ENCODE measurements at places on chromosomes 16 and 17. TPM values are rescaled to one million over a fixed set of nuclear protein-coding genes. Genes with fewer than 3 reads are reported as not detected.

The CDH1 gene
- total RNA-seq, result 1.4 TPM

The MYH3 gene
- total RNA-seq, result 0.43 TPM

DNA sequence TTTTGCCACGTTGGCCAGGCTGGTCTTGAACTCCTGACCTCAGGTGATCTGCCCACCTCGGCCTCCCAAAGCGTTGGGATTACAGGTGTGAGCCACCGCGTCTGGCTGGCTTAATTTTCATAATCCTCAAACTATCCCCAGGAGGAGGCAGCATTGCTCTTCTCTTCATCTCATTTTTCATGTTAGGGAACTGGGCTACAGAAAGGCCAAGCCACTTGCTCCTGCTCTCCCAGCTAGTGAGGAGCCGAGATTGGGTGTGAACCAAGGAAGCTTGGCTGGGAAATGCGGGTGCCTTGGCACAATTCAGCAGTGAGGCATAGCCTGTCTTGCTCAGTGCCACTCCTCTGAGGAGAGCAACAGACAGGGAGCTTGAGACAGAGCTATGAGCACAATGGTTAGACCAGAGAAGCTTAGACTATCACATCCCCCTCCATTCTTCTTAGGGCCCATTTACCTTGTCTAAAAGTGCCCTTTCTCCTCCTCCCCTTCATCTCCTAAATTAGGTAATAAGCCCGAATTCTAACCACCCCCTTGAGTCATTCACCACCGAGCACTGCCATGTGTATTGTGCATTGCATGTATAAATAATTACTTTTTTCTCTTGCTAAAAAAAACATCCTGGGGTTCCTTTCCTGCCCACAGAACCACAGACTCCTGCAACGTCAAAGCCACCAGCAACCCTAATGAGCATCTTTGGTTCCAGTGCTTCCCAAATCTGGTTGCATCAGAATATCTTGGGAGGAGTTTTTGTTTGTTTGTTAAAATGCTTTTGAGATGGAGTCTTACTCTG lies 20.0 kb upstream of the KIF19 start:
- H3K4me1 ChIP-seq, result peaks cover 5% of the 10 kb centered on the region
- no peaks in the 10 kb centered on the region for H3K27me3 ChIP-seq
- no peak for DNase-seq
- H3K27ac ChIP-seq, result no peak overlapping the region

- no peak overlapping the region for H3K4me3 ChIP-seq
- no peak overlapping the region for H3K27ac ChIP-seq
Observed at GRCh38 chr17:63573634-63574033, 23.4 kb downstream of the DCAF7 start.

The PDPR gene
- 26.4 TPM for total RNA-seq

DNA sequence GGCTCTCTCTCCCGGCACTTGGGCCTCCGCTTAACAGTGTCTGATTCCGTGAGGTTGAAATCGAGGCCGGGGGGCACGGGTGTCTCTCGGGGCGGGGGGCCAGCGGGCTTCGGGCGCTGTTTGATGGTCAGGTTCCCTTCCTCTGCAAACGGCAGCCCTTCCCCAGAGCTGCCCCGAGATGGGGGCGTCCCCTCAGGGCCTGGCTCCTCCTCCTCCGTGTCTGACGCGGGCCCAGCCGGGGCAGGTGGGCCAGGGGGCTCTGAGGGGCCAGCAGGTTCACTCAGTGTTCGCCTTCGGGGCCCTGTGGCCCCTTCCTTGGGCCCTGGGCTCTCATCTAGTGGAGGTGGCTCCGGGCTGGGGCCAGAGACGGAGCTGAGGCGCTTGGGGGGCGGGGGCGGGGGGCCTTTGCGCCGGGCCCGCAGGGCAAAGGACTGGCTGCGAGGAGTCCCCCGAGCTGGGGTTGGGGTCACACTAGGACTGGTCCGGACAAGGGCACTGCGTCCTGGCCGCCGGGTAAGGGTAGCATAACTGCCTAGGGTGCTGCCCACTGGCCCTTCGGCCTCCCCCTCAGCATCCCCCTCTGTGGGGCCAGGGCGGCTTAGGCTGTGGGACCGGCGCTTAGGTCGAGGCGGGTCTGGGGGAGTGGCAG lies 13.1 kb downstream of the CASKIN2 start:
- no peaks in the 10 kb centered on the region for H3K27me3 ChIP-seq
- no peak overlapping the region for H3K27ac ChIP-seq
- H3K4me3 ChIP-seq, result no peak overlapping the region
- peaks cover 44% of the 10 kb centered on the region for H3K4me1 ChIP-seq
- DNase-seq, result no peak

DNA sequence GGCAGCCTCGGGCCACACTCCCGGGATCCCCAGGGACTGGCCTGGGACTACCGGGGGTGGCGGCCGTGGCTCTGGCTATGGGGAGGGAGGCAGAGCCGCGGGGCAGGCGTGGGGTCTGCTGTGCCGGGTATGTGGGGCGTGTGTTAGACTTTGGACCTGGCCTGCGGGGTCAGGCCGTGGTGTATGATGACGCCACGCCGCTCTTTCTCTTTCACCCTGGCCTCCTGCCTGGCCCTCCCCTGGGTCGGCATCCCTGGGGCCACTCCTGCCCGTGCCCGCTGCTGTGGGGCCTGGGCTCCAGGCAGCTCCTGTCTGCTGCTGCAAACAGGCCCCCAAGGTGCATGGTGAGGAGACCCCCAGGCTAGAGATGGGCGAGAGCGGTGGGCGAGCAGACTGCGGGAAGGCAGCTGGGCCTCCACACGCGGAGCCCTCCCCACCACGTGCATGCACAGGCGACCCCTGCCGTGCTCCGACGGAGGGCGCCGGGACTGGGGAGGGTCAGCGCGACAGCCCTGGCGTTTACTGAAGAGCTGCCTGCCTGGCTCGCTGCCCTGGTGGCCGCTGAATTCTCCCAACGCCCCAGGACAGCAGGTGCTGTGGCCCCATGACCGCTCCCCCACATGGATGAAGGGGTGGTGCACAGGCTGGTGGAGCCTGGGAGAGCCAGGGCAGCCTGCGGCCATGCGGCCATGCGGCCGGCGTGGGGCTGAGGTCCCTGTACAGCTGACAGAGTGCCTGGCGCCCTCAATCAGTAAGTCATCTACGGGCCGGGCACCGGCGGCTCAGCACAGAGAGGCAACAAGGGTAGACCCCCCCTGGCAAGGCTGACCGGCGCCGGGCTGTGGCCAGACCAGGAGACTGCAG lies 16.0 kb downstream of the CAPN15 start:
- H3K27me3 ChIP-seq, result no peaks in the 10 kb centered on the region
- H3K36me3 ChIP-seq, result peaks cover 10% of the 10 kb centered on the region
- no peaks in the 10 kb centered on the region for H3K4me1 ChIP-seq
- no peak for DNase-seq
- H3K27ac ChIP-seq, result no peak overlapping the region

- DNase-seq, result no peak
- H3K36me3 ChIP-seq, result no peaks in the 10 kb centered on the region
- no peak overlapping the region for H3K27ac ChIP-seq
- no peak overlapping the region for H3K4me3 ChIP-seq
- no peaks in the 10 kb centered on the region for H3K4me1 ChIP-seq
Observed at GRCh38 chr16:26563018-26563417, 503.7 kb upstream of the C16orf82 start.

- no peaks in the 10 kb centered on the region for H3K4me1 ChIP-seq
- no peaks in the 10 kb centered on the region for H3K36me3 ChIP-seq
- no peaks in the 10 kb centered on the region for H3K27me3 ChIP-seq
- no peak overlapping the region for H3K27ac ChIP-seq
Observed at GRCh38 chr17:27669850-27670249, 38.9 kb downstream of the LGALS9 start.

The CLEC19A gene
- total RNA-seq, result not detected

The KCTD19 gene
- not detected for total RNA-seq

The ITGAD gene
- total RNA-seq, result not detected

The RGS9 gene
- total RNA-seq, result 6.9 TPM

The KRT24 gene
- not detected for total RNA-seq

DNA sequence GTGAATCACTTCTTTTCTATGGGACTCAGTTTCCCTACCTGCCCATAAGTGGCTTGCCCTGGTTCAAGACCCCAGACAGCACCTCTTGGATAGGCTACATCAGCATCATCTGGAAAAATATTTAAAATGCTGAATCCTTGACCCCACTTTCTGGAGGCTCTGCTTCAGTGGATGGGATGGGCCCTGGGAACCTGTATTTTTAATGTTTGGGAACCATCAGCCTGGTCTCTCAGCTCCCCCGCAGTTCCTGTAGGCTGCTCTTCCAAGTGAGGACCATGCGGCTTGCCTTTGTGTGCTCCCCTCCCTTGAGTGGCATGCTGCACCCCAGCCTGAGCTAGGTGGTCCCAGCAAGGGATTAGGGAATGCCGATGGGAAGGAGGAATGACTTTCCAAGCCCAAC lies 68.3 kb upstream of the CRHR1 start:
- no peaks in the 10 kb centered on the region for H3K27me3 ChIP-seq
- DNase-seq, result no peak
- no peak overlapping the region for H3K4me3 ChIP-seq

The TP53TG3B gene
- total RNA-seq, result not detected

The MT1B gene
- not detected for total RNA-seq

DNA sequence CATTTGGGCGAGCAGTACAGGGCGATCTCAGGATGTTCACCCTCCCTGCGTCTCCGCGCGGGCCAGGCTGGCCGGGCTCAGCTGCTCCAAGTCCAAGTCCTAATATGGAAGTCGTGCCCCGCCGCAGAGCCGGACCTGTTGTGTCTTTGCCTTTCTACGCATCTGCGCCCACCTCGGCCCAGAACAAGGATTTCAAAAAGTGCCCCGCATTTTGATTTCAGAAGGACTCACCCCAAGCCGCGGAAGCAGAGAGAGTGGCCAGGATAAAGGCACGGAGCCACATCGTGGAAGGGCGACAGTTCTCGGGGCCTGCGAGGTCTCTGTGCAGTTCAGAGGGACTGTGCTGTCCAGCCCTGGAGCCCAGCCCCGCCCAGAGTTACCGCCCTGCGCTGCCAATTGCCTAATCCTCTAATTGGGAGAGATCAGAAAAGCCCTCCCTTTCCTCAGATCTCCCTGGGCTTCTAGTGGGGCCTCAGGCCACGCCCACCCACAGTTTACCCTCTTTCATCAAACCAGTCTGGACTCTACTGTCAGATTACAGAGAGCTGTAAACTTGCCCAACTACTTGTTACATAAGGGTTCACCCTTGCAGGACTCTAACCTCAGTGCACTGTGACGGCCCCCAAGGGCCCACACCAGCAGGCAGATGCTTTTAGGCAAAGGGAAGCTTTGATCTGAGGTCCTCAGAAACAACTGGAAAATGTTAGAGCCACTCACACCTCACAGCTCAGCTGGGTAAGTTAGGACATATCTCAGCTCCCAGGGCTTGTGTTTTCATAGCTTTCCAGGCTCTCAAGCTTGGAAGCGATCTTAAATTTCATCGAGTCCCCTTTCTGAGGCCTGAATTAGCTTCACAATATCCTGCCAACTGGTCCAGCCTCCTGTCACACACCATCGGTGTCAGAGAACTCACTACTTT lies at the start of gene CES1:
Gene CES1 (minus strand): TSS at position 324 of the 919 bp plus-strand sequence. CDS start 41 bp downstream, at position 283.
- H3K4me3 ChIP-seq, result no peak within 1 kb of the TSS
- no peaks in the 10 kb centered on the region for H3K27me3 ChIP-seq
- no peaks in the 10 kb centered on the region for H3K36me3 ChIP-seq
- no peak within 1 kb of the TSS for H3K27ac ChIP-seq
- no peaks in the 10 kb centered on the region for H3K4me1 ChIP-seq
- DNase-seq, result peak; percentile 79

The MAPT gene
- total RNA-seq, result 23.0 TPM

GRCh38 chr16:17194190-17194780 lies 276.5 kb downstream of the XYLT1 start:
- H3K27ac ChIP-seq, result no peak overlapping the region
- no peak overlapping the region for H3K4me3 ChIP-seq
- H3K4me1 ChIP-seq, result no peaks in the 10 kb centered on the region
- no peak for DNase-seq
- H3K27me3 ChIP-seq, result no peaks in the 10 kb centered on the region
- peaks cover 24% of the 10 kb centered on the region for H3K36me3 ChIP-seq

The ACSM3 gene
- 15.8 TPM for total RNA-seq

DNA sequence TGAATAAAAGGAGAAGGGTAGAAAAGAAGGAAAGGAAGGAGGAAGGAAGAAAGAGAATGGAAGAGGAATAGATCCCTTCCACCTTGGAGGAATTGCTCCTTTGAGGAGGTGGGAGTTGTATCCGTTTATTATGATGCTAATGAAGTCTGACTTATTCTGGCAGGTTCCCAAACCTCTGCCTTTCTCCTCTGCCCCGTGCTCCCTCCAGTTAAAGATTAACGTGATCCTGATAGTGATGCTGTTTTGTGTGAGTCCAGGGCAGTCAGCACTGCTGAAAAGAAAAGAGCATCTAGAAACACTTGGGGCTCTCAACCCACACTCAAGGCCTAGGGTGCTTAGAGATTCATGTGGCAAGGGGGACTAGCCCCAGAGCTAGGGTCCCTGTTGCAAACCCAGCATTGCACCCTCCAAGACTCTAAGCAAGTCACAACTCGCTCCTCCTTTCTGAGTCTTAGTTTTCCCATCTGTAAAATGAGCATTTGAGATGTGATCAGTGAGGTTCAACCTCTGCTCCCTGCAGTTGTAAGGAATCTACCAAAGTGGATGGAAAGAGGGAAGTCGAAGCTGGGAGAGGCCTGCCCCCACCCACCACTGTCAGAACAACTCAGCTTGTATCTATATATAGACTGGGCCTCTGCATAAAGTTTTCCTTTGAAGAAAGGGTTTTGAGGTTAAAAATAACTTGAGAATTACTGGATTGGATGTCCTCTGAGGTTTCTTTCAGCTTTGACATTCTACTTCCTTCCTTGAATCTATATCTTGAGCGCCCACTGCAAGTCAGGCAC lies 46.9 kb upstream of the TMEM132E start:
- H3K36me3 ChIP-seq, result no peaks in the 10 kb centered on the region
- H3K4me3 ChIP-seq, result no peak overlapping the region
- H3K4me1 ChIP-seq, result no peaks in the 10 kb centered on the region
- H3K27ac ChIP-seq, result no peak overlapping the region
- no peak for DNase-seq

The KRT33B gene
- not detected for total RNA-seq

DNA sequence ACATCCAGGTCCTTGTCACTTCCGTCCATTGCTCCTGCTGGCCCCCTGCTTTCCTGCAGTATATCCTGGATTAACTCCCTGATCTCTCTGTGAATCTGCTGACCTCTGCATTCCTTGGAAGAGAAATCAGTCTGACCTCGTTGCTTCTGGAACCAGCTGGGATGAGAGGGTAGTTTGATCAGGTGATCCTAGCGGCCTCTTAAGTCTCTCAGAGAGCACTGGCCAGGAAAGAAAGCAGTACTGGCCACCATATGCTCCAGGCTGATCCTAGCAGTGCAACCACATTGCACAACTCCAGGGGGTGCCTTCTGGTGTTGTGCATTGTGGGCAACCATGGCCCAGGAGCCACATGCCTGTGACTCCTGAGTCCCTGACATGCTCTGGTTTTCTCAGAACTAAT lies 79.2 kb downstream of the ARHGAP23 start:
- no peaks in the 10 kb centered on the region for H3K4me1 ChIP-seq
- no peak overlapping the region for H3K4me3 ChIP-seq
- peaks cover 46% of the 10 kb centered on the region for H3K36me3 ChIP-seq
- H3K27me3 ChIP-seq, result no peaks in the 10 kb centered on the region
- H3K27ac ChIP-seq, result no peak overlapping the region

DNA sequence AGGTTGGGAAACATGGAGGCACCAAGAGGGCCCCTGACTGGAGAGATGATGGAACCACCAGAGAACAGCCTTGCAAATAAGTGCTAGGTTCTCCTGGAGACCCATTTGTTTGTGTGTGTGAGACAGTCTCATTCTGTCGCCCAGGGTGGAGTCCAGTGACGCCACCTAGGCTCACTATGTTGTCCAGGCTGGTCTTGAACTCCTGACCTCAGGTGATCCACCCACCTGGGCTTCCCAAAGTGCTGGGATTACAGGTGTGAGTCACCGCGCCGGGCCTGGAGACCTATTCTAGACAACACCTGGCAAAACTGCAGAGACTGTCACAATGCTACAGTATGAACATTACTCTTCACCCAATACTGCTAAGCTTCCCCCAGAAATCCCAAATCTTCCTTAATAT lies 1.5 kb downstream of the NPLOC4 start:
- H3K27me3 ChIP-seq, result no peaks in the 10 kb centered on the region
- peak overlapping the region; percentile 93 for H3K4me3 ChIP-seq
- H3K36me3 ChIP-seq, result peaks cover 6% of the 10 kb centered on the region

The OTOA gene
- total RNA-seq, result not detected

Data from right atrium auricular region (tissue), 2 donors.